Aorta (tissue), 5 donors: ENCODE measurements at places on chromosomes 2 and 18.

- DNase-seq: no peak
These were observed 3.5 kb upstream of the FAM124B start for GRCh38 chr2:224405412-224405811.

GRCh38 chr2:225582355-225583116 lies 183.0 kb downstream of the NYAP2 start:
- no peak for DNase-seq

DNA sequence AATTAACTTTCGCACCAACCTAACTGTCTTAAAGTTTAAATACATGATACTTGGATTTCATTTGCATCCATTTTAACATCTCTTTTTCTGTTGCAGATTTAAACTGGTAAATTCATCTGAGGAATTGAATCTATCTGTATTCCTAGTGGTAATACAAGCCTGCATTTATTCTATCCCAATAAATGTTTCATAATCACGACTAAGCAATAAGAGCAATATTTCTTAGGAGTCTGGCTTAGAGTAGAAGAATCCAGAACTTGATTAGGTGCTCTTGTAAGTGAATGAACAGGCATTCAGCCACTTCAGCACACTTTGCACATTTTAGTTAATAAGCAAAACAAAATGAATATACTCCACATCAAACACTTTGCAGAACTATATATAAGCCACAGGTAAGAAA lies 27.0 kb downstream of the MSH6 start:
- no peak for DNase-seq

GRCh38 chr2:206063635-206064034 lies 22.3 kb downstream of the INO80D start:
- no peak for DNase-seq

DNA sequence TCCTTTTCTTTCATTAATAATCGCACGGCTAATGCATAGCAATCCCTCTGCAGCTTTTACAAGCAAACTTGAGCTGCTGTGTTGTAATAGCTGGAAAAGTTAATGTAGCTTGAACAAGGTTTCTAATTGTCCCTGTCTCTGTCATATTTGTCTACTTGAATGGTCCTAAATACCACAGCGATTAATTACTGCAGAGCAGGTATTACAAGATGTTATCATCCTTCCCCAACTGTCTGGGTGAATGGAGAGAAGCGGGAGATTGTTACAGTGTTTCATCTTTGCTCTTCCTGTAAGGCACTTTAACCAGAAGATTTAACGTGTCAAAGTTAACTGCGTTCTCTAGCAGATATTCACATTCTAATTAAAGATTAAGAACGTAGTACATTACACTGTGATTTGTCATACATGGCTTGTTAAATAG lies 422.2 kb upstream of the POU3F3 start:
- DNase-seq: no peak
